NCI-H774 (cell line): ENCODE measurements at places on chromosomes 5 and 9.

- no peak for DNase-seq
Observed at GRCh38 chr9:38339087-38339486, 53.4 kb upstream of the ALDH1B1 start.

- no peak for DNase-seq
Observed at GRCh38 chr9:3947859-3948438, 351.9 kb downstream of the GLIS3 start.

GRCh38 chr5:139637438-139638089 lies 10.6 kb upstream of the CXXC5 start:
- peak; percentile 40 for DNase-seq

- no peak for DNase-seq
Observed at GRCh38 chr5:318931-319601, 2.4 kb upstream of the AHRR start.

DNA sequence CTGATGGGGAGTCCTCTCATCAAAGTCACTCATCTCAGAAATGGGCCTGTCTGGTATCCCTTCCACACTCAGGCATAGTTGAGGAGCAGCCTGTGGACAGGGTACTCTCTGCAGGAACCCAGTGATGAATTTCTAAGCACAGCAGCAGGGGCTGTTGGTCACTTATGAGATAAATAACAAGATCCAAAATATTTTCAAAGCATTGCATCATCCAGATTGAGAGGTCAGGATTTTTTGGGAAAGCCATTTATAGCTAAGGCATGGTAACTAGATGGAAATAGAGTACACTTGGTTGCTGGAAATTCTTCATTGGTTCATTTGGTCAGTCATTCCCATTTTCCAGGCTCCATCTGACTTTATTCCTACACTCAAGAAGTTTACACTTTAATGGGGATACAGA lies 246.8 kb upstream of the RAI14 start:
- DNase-seq: no peak

- peak; percentile 43 for DNase-seq
Observed at GRCh38 chr5:78985725-78986223, 664 bp upstream of the ARSB start.

GRCh38 chr5:98016771-98017170 lies 756.7 kb upstream of the RGMB start:
- DNase-seq: no peak

DNA sequence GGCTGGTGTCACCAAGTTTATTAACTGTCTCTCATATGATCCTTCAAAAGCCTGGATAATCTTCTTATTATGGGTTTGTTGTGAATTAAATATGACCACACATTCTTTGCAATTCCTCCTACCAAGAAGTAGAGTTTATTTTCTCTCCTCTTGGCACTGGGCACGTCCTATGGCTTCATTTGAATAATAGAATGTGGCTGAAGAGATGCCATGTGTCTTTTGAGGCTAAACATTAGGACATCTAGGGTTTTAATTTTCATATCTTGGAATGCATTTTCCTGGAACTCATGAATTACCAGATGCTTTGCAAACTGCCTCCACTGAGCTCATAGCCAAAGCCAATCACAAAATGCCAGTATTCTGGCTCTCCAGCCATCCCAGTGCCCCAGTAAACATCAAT lies 19.9 kb upstream of the SCGB3A2 start:
- DNase-seq: no peak

DNA sequence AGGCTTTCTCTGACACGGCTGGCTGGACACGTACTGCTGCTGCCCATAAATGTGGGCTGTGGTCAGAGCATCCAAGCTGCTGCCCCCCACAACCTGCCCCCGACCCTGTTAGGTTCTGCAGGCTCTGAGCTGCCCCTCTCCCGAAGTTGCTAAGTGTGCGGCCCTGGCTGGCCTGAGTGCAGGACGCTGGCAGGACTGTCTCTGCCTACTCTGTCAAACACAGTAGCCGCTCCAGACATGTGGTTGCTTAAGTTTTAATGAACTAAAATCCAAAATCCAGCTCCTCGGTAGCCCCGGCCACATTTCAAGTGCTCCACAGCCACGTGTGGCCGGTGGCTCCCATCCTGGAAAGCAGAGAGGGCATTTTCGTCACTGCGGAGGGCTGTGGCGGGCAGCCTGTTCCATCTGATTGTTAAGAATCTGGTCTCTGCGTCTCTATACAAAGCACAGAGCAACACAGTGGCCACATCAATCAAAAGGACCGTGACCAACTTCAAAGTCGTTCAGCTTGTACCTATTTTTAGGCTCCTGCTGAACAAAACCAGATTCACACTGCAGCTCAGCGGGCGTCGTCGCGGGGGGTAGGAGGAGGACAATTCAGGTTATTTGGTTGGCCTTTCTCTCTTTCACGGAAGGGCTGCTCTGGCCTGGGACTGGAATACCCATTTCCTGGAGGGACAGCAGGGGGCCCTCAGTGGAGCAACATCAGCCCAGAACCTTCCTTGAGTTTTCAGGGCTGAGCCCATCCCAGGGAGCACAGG lies 68.9 kb downstream of the PTCH1 start:
- no peak for DNase-seq

DNA sequence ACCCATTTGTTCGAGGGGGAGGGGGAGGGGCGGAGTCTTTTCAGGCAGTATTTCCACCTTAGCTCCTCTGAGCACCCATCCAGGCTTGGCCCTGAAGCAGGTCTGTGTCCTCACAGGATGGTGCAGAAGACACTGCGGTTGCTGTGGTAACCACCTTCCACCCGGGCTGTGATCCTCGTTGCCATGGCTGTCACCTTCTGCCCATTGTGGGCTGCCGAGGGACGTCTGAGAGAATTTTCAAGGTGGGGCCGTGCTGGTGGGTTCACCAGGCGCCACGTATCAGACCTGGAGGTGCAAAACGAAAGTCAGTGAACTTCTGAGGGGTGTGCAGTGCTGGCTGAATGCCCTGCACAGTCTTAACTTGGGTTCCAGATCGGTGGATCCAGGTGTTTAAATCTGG lies 26.7 kb downstream of the POLR1E start:
- no peak for DNase-seq

- DNase-seq: no peak
Observed at GRCh38 chr9:88052321-88052965, 78.1 kb upstream of the CDK20 start.

GRCh38 chr5:2186472-2187015 lies 303.8 kb upstream of the IRX4 start:
- no peak for DNase-seq

GRCh38 chr5:110716247-110717245 lies 9.9 kb downstream of the TMEM232 start:
- DNase-seq: no peak

GRCh38 chr5:153630546-153630945 lies 140.1 kb downstream of the GRIA1 start:
- DNase-seq: no peak

- DNase-seq: no peak
Observed at GRCh38 chr9:94824913-94825610, 98.6 kb downstream of the AOPEP start.

GRCh38 chr5:165705960-165706359 lies 2200.5 kb downstream of the MAT2B start:
- DNase-seq: no peak

- DNase-seq: no peak
Observed at GRCh38 chr5:43110606-43111170, 10.0 kb upstream of the ZNF131 start.

DNA sequence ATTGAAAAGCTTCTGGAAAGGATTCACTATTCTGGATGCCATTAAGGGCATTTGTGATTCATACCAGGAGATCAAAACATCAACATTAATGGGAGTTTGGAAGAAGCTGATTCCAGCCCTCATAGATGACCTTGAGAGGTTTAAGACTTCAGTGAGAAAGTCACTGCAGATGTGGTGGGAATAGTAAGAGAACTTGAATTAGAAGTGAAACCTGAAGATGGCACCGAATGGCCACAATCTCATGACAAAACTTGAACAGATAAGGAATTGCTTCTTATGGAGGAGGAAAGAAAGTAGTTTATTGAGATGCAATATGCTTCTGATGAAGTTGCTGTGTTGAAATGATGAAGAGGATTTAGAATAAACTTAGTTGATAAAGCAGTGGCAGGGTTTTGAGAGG lies 254.6 kb upstream of the SLC24A2 start:
- no peak for DNase-seq

DNA sequence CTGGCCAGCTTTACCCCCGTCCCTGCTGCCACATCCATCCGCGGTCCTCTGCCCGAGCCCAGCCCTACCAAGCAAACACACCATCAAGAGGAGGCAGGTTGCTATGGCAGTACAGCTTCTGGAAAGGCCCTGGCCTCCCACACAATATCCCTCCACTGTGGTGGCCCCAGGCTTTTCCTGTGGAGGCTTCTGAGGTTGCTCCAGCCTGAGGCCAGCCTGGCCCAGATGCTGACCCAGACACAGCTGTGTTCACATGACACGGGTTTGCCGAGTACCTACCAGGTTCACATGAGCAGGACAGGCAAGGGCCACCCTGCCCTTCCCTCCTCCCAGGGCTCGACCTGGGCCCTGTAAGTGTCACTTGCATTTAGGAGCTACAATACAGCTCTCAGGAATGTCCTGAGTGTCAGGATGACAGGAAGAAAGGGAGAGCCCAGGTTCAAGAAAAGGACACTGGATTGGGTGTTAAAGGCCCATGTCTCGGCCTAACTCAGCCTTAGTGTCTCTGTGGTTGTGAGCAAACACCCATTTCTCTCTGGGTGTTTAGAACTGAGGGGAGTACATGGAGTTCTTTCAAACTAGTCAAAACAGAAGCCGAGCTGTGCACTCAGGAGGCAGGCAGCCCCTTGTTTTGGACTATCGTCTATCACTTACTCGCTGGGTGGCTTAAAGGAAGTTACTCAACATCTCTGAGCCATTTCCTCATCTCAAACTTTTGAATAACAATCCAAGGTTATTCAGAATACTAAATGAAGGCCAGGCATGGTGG lies 40.2 kb downstream of the NAIF1 start:
- DNase-seq: no peak

- no peak for DNase-seq
Observed at GRCh38 chr9:137916540-137916939, 39.0 kb downstream of the CACNA1B start.

DNA sequence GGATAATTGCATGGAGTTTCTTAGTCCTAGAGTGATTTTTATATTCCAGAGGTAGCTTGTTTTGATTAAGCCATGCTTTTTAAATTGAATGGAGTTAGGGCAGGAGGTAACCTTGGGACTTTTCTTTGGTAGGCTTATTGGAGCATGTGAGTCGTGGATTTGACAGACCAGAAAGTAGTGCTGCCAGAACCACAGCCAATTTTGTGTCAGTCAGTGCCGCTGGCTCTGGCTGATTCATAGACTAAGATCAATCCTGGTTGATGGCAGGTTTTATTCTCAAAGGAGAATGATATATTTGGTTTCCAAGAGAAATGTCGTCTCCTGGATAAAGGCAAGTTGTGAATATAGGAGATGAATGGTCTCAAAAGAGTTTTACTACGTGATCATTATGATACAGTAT lies 20.3 kb downstream of the RAI14 start:
- DNase-seq: no peak

DNA sequence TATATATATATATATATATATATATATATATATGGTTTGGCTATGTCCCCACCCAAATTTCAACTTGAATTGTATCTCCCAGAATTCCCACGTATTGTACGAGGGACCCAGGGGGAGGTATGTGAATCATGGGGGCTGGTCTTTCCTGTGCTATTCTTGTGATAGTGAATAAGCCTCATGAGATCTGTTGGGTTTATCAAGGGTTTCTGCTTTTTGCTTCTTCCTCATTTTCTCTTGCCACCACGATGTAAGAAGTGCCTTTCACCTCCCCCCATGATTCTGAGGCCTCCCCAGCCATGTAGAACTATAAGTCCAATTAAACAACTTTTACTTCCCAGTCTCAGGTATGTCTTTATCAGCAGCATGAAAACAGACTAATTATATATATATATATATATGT lies 52.3 kb upstream of the ADAMTS2 start:
- no peak for DNase-seq

- DNase-seq: no peak
Observed at GRCh38 chr5:148912714-148913398, 86.4 kb downstream of the ADRB2 start.

DNA sequence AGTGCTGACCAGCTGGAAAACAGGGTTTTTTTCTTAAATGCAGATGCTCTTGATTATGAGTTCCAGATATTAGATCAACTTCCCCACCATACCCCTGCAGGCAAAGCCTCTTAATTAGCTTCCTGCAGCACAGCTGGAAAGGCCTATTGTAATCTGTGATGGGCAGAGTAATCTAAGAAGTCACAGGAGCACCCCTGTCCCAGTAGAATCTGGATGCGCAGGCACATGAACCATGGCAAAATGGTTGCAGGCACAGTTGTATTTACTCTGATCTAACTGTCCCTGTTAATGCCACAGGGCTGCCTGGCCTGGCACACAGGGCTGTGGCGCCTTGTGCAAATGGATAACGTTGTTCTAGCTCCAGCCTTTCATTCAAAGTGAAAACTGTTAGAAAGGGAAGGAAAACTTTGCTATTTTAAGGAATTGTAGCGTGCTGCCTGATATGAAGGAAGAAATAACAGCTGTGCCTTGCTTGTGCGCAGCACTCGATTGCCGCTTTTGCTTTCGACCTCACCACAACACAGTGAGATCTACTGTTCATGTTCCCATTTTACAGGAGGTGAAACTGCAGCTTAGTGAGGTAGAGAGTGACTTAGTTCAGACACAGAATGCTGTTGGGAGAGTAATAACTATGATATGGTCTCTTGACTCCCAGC lies 2.3 kb downstream of the TGFBI start:
- no peak for DNase-seq

DNA sequence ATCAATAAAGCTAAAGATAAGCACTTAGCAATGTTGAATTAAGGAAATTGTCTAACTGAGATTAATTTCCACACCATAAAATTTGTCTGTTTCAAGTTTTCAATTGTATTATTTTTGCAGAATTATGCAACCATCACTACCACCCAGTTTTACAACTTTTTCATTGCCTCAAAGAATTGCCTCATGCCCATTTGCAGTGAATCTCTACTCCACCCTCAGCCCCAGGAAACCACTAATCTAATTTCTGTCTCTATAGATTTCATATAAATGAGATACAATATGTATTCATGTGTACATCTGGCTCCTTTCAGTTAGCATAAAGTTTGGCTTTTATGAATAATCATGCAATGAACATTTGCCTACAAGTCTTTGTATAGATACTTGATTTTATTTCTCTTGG lies 72.9 kb downstream of the PTCD2 start:
- no peak for DNase-seq

- no peak for DNase-seq
Observed at GRCh38 chr5:26791021-26791420, 247.4 kb downstream of the CDH9 start.

GRCh38 chr9:21903380-21903965 lies 90.7 kb downstream of the CDKN2A start:
- no peak for DNase-seq

- DNase-seq: no peak
Observed at GRCh38 chr5:141876628-141877355, 1.4 kb downstream of the PCDH1 start.
